ENCODE measurements at places on chromosomes 6 and 20.

GRCh38 chr6:45696738-45697137, 318.9 kb downstream of the CLIC5 start:
- DNase-seq, result no peak

DNA sequence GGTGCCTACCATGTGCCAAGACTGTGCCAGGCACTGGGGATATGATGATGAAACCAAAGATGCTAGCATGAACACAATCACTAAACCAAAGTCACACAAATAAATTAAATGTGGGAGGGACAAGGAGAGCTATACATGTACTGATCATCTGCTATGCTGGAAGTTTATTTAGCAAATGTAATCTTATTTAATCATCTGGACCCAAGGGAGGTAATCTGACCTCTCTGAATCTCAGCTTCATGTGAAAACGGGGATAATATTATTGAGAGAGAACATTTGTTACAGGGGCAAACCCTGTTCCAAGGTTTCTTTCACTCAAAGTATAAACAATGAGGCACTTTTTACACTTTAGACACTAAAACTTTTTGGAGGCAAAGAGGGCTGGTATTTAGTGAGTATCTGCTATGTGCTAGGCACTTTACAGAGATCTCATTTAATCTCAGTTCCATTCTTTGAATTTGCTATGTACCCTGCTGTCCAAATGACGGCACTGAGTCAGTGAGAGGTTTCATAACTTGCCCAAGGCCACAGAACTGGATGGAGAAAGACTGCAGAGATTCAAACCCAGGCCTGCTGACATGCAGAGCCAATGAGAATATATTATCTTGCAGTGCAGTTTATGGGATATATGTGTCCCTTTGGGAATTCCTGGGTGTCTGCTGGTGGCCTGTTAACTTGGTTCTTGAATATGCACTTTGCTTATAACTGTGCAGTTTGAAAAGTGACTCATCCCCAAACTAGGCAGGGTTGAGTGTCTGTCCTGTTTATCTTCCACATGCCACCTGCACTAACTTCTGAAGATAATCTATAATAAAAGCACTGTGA, 3.3 kb upstream of the ASXL1 start:
- peak; percentile 68 for DNase-seq

DNA sequence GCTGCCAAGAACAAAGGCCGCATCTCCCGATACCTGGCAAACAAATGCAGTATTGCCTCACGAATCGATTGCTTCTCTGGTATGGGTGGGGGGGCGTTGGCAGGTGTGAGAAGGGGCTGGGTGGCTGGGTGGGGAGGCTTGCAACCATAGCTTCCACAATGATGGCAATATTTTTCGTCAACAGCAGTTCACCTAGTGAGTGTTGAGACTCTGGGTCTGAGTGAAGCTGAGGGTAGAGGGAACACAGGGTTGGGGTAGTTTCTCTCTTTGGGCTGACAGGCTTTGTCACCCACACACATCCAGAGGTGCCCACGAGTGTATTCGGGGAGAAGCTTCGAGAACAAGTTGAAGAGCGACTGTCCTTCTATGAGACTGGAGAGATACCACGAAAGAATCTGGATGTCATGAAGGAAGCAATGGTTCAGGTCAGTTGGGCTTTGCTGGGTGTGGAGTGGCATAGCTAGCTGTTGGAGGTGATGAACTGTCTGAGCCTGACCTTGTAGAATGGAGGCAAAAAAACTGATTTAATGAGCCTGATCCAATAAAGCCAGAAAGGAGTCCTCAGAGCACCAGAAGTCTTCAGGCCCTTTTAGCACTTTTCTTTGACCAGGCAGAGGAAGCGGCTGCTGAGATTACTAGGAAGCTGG, 4.2 kb downstream of the NOP56 start:
- no peak for DNase-seq

GRCh38 chr6:161216616-161217205, 57.1 kb downstream of the AGPAT4 start:
- no peak for DNase-seq

- DNase-seq, result no peak
Observed at GRCh38 chr20:20227013-20227571, 140.8 kb upstream of the INSM1 start.

DNA sequence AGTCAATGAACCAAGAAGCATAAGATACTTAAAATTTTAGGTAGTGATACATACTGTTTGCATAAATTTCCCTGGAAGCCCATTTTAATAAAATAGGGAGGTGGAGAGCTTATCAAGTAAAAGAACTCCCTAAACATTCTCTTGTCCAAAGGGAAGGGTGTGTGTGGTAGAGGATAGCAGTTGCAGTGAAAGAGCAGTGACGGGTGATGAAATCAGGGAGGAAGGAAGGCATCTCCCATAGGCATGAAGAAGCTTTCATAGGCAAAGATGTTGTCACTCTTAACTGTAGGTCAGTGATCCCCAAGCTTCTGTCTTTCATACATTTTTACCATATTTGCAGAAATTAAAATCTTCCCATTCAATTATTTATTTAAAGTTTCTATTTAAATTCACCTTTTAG, 60.0 kb upstream of the ZNF831 start:
- DNase-seq, result no peak

GRCh38 chr6:27188061-27188884, 59.2 kb upstream of the PRSS16 start:
- peak; percentile 90 for DNase-seq

DNA sequence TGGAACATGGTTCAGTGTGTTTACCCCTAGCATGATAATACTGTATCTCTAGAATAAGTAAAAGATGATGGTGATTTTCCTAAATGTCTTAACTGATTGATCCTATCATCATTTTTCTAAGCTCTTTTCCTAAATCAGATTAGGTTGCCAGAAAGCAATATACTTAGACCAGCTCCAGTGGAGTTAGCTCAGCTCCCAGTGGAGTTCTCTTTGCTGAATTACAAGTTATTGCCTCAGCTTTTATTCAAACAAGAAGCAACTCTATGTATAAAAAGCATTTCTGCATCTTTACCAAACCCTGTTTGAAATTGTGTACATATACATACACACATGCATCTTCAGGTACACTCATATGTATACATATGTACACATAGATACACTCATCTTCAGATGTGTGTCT, 44.9 kb downstream of the SNX9 start:
- DNase-seq, result peak; percentile 82

DNA sequence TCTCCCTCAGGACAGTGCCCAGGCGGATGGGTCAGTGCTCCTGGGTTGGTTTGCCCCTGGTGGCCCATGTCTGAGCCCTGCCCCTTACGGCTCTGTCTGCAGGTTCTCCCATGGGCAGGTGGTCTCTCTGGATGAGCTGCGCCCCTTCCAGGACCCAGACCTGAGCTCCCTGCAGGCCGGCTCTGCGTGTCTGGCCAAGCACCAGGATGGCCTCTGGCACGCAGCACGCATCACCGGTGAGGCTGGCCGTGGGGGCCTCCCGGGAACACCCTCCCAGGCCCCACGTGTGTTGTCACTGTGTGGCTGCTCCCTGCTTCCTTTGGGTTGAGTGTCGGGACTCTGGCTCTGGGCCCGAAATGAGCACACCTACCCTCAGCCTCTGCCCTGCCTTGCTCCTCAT, 3.3 kb upstream of the LIME1 start:
- DNase-seq, result no peak

DNA sequence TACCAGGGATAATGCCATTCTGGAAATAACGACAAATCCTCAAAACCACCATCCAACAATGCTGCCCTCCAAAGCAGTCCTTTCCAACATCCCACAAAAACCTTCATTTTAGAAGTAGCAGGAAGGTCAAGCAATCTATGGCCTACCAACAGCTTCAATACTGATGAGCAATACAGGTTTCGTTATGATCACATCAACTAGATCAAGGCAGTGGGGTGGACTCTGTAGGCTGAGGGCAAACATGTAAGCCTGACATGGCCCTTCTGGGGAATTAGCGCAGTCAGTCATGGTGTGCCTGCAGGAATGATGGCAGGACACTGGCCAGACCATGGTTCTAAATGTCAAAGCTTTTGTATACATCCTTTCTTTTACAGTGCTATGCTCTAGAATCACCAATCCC, 41.7 kb downstream of the EZR start:
- DNase-seq, result no peak

DNA sequence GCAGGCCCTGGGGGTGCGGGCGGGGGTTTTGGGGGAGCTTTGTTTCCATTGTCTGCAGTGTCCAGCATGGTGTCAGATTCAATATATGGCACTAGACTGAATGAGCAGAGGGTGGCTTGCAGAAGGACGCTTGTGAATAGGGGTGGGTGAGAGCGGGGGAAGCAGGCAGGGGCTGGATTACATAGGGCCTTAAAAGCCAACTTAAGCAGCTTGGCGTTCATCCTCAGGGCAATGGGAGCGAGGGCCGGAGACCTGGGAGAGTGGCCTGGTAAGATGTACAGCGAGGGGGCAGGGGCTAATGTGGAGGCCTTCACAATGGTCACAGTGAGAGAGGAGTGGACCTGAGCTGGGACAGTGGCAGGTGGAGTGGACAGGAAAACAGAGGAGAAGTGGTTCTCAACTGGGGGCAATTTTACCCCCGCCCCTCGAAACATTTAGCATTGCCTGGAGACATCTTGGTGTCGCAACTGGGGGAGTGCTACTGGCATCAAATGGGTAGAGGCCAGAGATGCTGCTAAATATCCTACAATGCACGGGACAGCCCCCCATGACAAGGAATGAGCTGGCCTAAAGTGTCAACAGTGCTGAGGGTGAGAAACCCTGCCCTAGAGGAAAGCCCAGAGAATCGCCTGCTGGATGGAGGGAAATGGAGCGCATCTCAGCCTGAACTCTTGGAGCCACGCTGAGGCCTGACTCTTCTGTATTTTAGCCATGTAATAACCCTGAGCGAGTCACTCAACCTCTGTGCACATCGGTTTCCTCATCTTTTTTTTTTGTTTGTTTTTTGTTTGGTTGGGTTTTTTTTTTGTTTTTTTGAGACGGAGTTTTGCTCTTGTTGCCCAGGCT, 15.1 kb upstream of the BAK1 start:
- no peak for DNase-seq

- DNase-seq, result no peak
Observed at GRCh38 chr6:91634791-91635190, 1047.9 kb upstream of the MAP3K7 start.

DNA sequence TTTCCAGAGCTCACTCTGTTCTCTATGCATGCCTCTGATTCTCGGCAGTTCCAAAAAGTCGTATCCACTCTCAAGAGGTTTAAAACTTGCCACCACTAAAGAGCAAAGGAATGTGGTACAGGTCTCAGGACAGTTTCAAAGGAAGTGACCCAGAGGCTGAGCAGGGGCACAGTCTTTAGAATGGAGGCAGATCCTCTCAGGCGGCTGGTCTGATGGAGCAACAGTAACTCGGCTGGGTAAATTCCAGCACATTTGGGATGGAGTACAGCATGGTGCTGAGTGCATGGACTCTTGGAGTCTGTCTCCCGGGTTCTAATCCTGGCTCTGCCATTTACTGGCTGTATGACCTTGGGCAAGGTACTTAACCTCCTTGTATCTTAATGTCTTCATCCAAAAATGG, 88.1 kb upstream of the BACH2 start:
- DNase-seq, result no peak

DNA sequence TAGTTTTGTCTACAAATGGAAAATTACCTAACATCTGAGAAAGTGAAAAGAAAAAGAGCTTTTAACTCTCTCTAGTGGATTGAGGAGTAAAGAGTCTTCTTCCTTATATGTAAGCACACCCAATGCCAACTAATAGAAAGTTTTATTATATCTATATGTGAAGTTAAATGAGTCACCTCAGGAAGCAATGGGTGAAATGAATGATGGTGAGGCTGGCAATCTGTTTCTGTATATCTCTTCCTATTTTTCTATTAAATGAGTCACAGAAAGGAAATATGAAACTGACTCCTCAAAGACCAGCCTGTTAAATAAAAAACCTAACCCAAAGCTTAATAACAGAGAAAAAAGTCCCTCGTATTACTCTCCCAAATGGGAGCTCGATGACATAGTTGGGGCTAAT, 71.3 kb downstream of the OTOR start:
- no peak for DNase-seq

- DNase-seq, result no peak
Observed at GRCh38 chr20:45725134-45725533, 3.0 kb downstream of the SPINT4 start.

DNA sequence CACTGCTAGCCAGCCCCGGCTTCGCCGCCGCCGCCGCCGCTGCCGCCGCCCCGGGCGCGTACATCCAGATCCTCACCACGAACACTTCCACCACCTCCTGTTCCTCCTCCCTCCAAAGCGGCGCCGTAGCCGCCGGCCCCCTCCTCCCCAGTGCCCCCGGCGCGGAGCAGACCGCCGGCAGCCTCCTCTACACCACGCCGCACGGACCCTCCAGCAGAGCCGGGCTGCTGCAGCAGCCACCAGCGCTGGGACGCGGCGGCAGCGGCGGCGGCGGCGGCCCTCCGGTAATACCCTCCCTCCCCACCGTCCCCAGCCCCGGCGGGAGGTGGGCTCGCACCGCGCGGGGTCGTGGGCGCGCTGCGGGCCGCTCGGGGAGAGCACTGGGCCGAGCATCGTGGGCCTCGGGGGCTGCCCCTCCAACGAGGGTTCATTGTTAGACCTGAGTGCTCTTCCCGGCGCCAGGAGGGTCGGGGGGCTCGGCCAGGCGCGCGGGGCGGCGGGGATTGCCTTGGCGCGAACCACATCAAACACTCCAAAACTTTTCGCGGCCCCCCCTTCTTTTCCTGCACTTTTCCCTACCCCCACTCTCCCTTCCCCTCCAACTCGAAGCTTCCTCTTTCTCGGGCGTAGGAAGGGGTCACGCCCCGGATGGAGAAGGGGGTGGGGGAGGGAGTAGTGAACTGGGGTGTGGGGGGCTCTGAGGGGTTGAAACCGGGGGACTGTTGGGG, 827 bp downstream of the E2F3 start:
- DNase-seq, result peak; percentile 63

GRCh38 chr6:54108271-54108670, 3.0 kb upstream of the MLIP start:
- no peak for DNase-seq

DNA sequence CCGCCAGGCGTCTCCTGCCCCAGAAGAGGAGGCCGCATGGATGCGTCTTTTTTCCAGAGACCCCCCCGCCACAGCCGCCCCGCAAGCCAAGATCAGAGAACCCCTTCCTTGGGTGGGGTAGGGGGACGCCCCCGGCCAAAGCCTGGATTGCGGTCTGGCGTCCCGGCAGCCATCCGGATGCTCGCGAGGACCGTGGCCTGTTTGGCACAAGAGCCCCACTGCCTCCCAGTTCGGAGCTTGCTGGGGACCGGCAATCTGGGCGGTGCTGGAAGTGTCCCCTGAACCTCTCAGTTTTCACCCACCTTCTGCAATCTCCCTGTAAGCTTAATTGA, 924 bp downstream of the FAM162B start:
- no peak for DNase-seq

GRCh38 chr6:16483315-16483875, 245.0 kb downstream of the GMPR start:
- no peak for DNase-seq

DNA sequence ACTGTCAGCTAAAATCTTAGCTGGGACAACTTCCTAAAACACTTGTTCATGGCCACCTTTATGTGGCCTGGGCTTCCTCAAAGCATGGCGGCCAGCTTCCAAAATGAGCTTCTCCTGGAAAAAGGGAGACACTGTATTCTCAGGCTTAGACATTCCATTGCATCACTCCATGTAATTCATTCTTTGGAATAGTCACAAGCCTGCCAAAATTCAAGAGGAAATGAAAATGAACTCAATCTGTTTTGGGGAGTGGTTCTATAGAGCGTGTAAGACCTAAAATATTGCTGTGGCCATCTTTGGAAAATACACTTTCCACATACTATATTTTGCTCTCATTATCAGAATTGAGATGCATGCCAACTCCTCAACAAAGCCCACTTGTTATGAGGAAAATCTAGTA, 687.0 kb downstream of the KIF16B start:
- DNase-seq, result no peak

Measured in adipocyte (in vitro differentiated cells).